Cortex of kidney (tissue), 1 donor: ENCODE measurements at places on chromosomes 7 and 10.
A peak's percentile ranks its signal among the peaks of the same experiment; 100 is the strongest.

DNA sequence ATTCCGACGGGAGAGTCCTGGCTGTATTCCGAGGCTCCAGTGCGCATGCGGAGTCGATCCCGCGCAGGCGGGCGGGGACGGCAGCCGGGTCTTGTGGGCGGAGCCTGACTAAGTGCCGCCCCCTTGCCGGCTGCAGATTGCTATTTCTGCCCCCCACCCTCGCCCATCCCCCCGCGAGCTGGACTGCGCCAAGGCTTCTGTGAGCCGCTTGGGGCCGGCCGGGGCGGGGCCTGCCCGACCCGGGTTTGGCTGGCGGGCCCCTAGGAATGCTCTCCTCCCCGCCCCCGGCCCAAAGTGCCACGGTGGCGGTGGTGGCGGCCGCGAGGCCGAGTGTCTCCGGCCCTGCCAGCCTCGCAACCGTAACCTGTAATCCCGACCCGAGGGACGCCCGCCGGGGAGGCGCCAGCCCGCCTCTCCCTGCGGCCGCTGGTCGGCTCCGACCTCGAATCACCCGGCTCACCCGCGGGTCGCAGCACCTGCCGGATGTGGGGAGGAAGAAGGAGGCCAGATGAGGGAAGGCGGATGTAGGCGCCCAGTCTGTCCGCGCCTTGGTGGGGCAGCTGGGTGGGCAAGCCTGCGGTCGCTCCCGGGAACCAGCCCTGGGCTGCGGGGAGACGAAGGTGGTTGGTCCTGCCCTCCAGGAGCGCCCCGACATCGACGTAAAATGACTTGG, 702 bp upstream of the KAZALD1 start:
- DNase-seq = peak; percentile 87

DNA sequence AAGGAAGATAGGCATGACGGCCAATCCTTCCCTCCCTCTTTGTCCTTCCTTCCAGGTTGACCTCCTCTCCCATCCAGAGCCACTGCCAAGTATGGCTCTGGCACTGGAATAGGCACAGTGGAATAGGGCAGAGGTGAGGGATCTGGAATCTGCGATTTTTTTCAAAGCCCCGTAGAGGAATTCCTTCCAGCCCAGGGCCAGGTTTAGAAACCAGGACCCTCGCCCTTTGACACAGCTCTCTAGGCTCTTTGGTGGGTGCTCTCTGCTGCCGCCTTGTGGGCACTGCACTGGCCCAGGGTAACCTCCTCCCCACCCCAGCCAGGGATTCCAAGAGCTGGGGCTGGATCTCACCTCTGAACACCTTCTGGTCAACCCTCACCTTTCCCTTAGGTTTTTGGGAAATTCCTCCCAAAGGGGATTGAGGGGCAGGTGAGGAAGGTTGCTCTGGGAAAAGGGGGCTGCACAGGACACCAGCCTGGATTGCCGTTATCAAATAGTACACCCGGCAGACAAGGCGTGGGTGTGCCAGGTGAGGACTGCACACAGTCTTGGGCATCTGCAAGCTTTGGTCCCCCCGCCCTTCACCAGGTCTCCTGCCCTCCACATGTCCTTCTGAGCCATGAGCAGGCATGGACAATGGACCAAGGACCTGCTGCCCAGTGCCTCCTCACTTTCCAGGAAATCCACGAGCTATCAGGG, 22.8 kb downstream of the C10orf105 start:
- DNase-seq = no peak

- no peak for DNase-seq
Measured at GRCh38 chr10:130929422-130930325, 381.8 kb downstream of the TCERG1L start.

DNA sequence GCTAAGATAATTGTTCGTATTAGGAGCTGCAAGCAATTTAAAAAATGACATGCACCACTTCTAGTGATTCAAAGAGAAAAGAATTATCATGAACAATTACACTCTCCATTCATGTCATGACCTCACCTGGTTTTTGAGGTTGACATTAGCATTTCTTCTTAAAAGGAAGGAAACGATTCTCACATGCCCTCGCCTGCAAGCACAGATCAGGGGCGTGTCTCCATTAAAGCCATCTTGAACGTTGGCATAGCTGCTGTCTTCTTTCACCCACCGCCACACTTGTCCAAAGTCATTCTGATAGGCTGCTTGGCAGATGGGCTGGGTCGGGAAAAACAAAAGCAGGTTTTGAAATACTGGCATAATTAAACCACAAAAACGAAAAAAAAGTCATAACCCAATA, 19.9 kb downstream of the ANKRD22 start:
- no peak for DNase-seq

- no peak for DNase-seq
Measured at GRCh38 chr7:140607441-140607989, 33.1 kb downstream of the DENND2A start.

- DNase-seq = no peak
Measured at GRCh38 chr7:90833443-90833842, 237.3 kb downstream of the CDK14 start.

- no peak for DNase-seq
Measured at GRCh38 chr7:4500812-4501211, 181.3 kb upstream of the FOXK1 start.

GRCh38 chr7:94429153-94429552, 34.5 kb downstream of the COL1A2 start:
- DNase-seq = no peak

- no peak for DNase-seq
Measured at GRCh38 chr7:88628363-88629085, 131.0 kb upstream of the ZNF804B start.

GRCh38 chr10:130425169-130425568, 289.0 kb downstream of the GLRX3 start:
- DNase-seq = no peak

DNA sequence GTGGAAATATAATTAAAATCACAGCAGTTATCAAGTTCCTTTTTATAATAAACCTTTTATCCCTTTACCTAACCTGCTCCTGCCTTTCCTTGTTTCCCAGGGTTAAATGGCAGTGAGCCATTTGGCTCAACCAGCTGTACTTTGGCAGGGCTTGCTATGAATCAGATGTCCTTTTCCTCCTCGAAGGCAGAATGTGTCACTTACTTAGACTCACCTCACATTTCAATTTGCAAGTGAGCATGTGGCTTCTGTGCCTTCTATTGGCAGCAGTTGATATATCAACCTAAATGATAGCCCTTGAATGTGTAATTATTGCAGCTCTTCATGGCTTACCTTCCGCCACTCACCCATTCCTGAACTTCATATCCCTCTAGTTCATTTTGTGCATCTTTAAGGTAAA, 301.7 kb downstream of the CSTF2T start:
- DNase-seq = no peak

- DNase-seq = no peak
Measured at GRCh38 chr10:129921065-129921670, 42.9 kb downstream of the EBF3 start.

- no peak for DNase-seq
Measured at GRCh38 chr7:22639396-22639795, 87.6 kb upstream of the IL6 start.

DNA sequence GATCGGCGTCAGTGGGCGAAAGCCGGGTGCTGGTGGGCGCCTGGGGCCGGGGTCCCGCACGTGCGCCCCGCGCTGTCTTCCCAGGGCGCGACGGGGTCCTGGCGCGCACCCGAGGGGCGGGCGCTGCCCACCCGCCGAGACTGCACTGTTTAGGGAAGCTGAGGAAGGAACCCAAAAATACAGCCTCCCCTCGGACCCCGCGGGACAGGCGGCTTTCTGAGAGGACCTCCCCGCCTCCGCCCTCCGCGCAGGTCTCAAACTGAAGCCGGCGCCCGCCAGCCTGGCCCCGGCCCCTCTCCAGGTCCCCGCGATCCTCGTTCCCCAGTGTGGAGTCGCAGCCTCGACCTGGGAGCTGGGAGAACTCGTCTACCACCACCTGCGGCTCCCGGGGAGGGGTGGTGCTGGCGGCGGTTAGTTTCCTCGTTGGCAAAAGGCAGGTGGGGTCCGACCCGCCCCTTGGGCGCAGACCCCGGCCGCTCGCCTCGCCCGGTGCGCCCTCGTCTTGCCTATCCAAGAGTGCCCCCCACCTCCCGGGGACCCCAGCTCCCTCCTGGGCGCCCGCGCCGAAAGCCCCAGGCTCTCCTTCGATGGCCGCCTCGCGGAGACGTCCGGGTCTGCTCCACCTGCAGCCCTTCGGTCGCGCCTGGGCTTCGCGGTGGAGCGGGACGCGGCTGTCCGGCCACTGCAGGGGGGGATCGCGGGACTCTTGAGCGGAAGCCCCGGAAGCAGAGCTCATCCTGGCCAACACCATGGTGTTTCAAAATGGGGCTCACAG, 1.1 kb downstream of the EGFR start:
- DNase-seq = no peak

DNA sequence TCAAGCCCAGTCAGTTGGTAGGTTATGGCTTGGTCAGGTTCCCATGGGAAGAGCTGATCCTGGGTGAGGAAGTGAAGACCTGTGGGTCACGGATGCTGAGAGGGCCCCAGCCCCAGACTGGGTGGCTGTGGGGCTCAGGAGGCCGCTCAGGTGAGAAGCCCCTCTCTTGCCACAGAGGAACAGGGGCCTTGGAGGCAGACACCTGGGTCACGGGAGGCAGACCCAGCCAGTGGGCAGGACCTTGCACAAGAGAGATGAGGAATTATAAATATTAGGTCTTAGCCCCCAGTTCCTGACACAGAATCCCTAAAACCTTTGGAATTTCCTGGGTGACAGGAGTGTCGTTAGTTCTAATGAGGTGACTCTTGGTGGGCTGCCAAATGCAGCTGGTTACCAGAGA, 10.6 kb upstream of the CRHR2 start:
- DNase-seq = no peak

DNA sequence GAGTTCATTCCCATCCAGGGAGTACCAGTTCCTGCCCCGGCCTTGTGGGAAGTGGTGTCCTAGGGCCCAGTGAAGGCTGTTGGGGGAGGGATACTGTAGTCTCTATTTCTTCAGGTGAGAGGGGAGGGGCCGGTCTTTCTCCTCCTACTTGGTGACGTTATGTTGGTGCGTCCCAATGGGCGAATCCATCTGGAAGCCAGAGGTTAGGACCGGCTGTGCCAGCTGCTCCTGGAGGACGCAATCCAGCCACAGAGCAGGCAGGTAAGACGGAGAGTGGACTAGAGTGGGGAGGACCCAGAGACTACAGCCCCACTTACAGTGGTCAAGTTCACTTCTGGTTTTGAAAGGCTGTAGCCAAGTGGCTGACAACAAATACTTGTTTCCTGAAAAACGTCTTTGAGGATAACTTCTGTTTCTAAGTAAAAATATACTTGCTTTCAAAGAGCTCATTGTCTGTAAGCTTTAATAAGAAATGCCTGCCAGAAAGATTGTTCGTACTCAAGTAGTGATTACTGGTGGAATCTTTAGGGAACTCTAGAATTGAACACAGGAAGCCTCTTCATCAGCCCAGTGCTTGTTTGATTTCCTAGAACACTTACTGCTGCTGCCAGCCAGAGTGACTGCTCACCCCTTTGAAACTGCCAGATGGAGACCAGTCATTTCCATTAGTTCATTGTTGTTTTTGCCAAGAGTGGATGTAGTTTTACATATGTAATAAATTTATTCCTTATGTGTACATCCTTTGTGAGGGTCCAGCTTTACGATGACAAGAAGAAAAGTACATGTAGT, 25.4 kb downstream of the RBM33 start:
- DNase-seq = no peak

DNA sequence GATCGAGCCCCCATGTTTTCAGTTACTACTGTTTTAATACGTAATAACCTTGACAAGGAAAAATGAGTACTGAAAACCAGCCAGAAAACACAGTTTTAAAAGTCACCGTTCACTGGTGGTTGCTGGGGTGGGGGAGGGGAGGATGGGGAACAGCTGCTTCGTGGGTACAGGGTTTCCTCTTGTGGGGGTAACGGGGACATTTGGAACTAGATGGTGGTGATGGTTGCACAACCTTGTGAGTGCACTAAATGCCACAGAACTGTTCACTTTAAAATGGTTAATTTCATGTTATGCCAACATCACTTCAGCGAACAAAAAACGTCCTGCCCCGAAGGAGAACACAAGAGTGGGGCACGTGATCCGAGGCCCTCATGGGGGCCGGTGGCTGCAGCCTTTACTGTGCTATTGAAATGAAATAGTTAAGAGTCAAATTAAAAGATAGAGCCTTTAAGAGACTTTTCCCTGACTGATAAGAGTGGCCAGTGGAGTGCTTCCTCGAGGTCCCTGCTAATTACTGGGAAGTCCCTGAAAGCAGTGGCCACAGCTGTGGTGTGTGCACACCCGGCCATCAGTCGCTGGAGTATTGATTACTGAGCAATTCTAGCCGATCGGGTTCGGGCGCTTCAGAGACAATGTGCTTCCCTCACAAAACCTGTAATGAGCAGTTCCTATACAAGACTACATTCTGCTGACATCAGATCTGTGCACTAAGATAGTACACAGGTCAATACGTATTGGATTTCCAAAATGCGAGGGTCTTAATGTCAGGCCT, 80.3 kb downstream of the EBF3 start:
- DNase-seq = no peak

- no peak for DNase-seq
Measured at GRCh38 chr7:150980663-150981062, 2.5 kb upstream of the KCNH2 start.
